A549 (cell line): ENCODE measurements at places on chromosomes 5 and 9.
A peak's percentile ranks its signal among the peaks of the same experiment; 100 is the strongest.

GRCh38 chr5:9722601-9723180, 92.5 kb upstream of the TAS2R1 start:
- DNase-seq, result no peak

GRCh38 chr5:128913551-128913950, 51.7 kb upstream of the SLC27A6 start:
- DNase-seq, result no peak

GRCh38 chr9:130988905-130989304, 20.1 kb upstream of the LAMC3 start:
- DNase-seq, result no peak

- no peak for DNase-seq
Observed at GRCh38 chr5:123092223-123092593, 3.2 kb downstream of the PRDM6 start.

DNA sequence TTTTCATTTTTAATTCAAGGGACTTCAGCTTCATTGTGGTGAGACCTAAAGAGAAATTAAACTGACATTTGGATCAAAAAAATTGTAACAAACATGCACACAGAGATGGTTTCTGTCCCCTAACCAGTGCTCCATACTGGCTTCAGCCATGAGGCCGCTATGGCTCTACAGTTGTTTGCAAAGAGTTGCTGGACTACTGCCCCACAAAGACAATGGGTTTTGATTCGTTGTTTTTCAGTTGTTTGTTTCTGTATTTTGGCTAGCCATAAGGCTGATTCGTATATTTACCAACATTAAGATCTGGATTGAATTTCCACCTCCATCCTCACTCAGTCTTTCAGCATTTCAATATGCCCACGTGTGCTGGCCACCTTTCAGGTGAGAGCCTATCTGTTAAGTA, 163.7 kb upstream of the KIF2A start:
- no peak for DNase-seq

DNA sequence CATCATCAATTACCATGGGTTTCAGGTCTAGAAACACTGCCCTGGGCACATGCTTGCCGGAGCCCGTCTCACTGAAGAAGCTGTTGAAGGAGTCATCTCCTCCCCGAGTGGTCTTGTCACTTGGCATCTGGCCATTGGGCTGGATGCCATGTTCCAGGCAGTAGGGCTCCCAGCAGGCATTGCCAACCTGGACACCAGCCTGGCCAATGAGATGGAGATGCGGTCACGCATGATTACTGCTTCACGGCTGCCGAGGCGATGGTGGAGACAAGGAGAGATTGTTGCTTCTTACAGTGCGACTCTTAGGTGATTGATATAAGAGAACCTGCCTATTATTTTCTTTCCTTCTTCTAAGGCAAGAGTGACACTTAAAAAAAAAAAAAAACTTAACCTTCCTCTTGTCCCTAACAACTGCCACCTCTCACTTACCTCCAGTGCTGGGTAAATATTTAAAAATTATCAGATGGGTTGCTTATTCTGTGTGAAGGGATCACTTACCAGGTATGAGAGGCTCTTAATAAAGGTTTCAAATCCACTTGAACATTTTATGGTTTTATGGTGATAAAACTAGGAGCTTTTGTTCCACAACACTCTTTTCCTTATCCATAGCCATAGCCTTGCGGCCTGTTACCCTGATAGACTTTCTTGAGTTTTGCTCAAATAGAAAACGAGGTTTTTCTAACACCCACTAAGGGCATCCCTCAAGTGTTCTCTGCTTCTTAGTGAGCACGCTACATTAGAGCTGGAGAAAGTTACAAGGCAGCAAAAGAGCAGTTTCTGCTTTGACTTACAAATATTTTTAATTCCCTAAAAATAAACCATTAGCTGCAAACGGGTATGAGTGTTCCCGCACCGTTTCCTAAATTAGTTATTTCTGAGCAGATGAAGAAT, 41.2 kb downstream of the NIM1K start:
- DNase-seq, result no peak

- no peak for DNase-seq
Observed at GRCh38 chr5:31759925-31760324, 121.0 kb downstream of the PDZD2 start.

DNA sequence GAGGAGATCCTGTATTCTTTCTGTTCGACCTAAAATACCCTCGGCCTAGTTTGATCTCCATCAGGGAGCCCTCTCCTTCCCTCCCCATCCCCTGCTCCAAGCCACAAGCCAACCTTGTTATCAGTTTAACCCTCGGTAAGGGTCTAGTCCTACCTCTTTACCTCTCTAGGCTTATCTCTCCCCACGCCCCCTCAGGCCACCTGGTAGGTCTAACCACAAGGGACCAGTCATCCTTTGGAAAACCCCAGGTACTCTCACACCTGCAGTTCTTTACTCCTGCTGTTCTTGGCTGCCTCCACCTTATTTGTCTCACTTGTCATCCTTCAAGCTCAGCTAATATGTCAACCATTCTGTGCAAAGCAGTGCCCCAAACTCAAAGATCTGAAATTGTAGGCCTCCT, 78.7 kb downstream of the RAD23B start:
- DNase-seq, result no peak

- DNase-seq, result no peak
Observed at GRCh38 chr5:36685631-36686288, 79.4 kb downstream of the SLC1A3 start.

GRCh38 chr9:106286249-106286648, 576.7 kb upstream of the ZNF462 start:
- DNase-seq, result peak; percentile 11

GRCh38 chr5:38524022-38524421, 32.4 kb downstream of the LIFR start:
- DNase-seq, result no peak

DNA sequence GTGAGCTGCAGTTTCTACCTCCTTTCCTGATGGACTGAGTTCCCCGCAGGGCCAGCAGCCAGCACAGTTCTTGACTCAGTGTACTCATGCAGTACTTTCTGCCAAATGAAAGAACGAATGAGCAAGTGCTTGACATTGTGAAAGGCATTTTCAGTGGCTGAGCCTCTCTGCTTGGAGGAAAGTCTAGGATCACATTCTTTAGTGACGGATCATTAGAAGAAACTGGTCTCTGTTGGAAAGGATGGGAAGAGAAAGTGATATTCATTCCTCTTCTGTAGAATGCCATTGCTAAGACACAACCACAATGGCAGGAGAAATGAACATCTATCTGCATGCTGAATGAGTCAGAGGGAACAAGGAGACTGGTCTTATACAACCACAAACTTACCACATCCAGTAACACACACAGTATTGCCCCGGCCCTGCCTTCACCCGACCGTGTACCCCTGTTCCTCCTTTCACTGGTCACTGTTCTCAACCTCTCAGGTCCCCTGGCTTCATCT, 206.9 kb downstream of the CRB2 start:
- no peak for DNase-seq

- no peak for DNase-seq
Observed at GRCh38 chr9:110329639-110330230, 7.9 kb downstream of the TXNDC8 start.

- no peak for DNase-seq
Observed at GRCh38 chr5:1007681-1008450, 736 bp upstream of the NKD2 start.

GRCh38 chr9:133786371-133786753, 48.2 kb upstream of the SARDH start:
- DNase-seq, result no peak

GRCh38 chr9:20207176-20207575, 415.1 kb downstream of the MLLT3 start:
- no peak for DNase-seq

DNA sequence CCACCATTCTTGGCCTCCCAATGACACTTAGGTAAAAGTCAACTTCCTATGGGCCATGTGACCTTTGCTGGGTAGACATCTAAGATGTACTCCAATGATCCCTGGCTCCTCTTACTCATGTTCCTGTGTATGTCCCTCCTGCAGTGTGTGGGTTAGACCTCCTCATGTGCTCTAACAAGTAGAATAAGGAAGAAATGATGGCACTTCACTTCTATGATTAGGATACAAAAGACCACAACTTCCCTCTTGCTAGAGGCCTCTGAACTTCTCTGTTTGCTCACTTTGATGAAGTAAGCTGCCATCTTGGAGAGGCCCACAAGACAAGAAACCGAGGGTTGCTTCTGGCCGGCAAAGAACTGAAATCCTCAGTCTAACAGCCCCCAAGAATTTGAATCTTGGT, 131.8 kb downstream of the TAF11L14 start:
- DNase-seq, result no peak

GRCh38 chr9:125241863-125242739, 958 bp upstream of the HSPA5 start:
- DNase-seq, result peak; percentile 58

- no peak for DNase-seq
Observed at GRCh38 chr5:37921452-37921851, 81.6 kb upstream of the GDNF start.

GRCh38 chr5:175749591-175749990, 91.7 kb downstream of the HRH2 start:
- no peak for DNase-seq

DNA sequence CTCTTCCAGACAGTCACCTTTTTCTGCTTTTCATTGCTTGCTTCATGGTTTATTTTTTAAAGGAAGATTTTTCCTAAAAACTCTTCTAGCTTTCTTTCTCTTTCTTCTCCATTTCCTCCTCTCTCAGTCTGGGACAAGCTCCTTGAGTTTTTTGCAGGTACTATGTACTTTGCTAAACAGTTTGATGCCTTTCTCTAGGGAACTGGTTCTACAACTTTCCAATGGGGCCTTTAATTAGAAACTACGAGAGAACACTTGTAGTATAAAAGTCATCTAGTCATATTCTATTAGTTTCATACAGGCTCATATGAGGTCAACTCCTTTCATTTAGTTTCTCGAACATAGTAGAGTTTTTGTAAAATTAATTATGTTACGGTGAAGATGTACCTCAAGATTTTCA, 189.6 kb downstream of the DOCK8 start:
- no peak for DNase-seq

DNA sequence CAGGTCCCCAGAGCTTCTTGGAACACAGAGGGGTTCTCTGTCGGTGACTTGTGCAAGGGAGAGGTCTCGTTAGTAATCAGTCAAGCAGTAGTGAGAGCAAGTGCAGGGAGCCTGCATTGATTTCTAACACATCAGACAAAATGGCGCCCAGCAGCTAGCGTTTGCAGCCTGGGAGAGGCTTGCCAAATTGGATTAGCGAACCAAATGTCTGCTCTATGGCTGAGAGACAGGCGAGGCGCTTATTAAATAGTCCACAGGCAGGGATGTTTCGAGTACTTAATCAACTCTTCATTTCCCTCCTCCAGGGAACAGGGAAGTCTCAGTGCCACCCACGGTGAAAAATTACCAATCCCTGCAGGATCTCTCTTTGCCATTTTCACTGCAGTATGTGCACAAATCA, 131.4 kb upstream of the SHB start:
- no peak for DNase-seq

- DNase-seq, result no peak
Observed at GRCh38 chr9:79584655-79584982, 12.9 kb downstream of the TLE4 start.

DNA sequence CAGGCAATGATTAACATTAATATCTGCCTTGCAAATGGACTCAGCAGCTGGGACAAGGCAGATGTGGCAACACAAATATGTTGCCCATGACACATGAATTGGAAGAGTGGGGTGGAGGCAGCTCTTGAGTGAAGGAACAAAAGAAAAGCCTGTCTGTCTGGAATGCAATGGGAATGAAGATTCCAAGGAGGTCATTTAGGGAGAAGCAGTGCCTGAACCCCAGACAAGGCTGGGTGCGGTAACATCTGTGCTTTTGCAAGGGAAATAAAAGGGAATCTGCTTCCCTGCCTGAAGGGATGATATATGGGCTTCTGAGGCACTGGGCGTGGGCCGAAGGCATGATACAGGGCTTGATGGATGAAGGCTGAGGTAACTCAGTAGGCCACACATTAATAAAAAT, 94.1 kb upstream of the TRIM32 start:
- DNase-seq, result no peak

DNA sequence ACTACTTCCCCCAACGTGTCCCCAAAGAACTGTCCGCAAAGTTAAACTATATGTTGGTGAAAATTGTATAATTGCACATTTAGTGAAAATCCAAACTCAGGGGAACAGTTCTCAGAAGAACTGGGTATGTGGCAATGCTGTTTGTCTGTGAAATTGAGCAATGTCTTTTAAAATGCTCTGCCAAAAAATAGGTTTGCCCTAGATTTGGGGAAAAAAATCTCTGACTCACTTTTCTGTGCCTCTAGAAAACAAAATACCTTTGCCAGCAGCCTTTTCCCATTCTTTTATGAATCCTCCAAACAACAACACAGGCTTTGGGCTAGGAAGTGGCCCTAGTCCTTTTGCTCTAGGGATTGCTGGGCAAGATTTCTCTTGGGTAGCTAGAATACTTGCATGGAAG, 37.4 kb upstream of the ZNF608 start:
- DNase-seq, result no peak

- no peak for DNase-seq
Observed at GRCh38 chr5:432201-432927, 10.6 kb upstream of the EXOC3 start.

GRCh38 chr5:177399997-177400868, at the start of gene PFN3:
TSS of gene PFN3 (minus strand) at chr5:177400661. CDS start at chr5:177400576, 85 bp downstream.
- no peak for DNase-seq

DNA sequence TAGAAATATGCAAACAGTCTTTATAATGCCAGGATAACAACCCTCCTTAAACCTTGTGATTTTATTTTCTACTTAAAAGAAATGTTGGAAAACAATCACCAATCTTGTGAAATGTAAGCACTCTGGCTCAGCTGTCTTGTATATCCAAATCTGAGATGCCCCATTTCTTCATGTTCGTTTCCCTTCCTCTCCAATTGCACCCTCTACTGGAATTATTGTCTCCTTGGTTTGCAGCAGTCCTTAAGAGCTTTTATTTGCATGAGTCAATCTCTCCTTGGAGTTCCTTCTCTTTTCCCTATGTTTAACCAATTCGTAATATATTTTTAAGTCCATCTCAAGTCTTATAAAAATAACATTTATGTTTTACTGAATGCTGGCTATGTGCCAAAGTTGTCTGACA, 362.0 kb upstream of the CDH10 start:
- DNase-seq, result no peak

DNA sequence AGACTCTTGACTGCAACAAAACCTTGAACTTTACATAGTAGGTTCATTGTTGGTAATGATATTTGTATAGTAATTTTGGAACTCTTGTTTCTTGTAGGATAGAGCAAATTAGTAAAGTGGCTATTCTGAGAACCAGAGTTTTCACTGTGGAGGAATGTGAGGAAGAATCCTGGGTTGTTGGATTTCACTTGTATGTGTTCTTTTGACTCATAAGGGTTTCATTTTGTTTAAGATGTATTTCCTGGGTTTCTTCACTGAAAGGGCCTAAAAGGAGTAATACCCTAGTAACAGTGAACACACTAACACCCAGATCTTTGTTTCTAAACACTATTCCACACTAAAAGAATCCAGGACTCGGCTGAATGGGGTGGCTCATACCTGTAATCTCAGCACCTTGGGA, 20.1 kb downstream of the TTC1 start:
- DNase-seq, result no peak
